ENCODE measurements at places on chromosomes 4 and X. TPM values are rescaled to one million over a fixed set of nuclear protein-coding genes. Genes with fewer than 3 reads are reported as not detected.

DNA sequence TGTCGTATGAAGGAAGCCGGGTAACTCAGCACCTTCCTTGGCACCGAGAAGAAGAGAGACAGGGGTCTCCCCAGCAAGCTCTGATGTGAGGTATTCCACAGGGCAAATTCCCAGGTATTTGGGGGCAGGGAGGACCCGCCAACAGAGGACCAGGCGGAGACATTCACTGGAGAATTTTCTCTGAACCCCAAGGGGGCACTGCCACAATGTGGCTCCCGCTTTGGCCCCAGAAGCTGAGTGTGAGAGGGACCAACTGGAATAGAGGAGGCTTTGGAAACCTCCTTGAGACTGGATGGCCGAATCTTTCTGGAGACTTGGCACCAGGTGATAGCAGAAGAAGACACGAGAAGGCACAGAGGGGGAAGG, 735 bp upstream of the GABRE start:
- DNase-seq = no peak

DNA sequence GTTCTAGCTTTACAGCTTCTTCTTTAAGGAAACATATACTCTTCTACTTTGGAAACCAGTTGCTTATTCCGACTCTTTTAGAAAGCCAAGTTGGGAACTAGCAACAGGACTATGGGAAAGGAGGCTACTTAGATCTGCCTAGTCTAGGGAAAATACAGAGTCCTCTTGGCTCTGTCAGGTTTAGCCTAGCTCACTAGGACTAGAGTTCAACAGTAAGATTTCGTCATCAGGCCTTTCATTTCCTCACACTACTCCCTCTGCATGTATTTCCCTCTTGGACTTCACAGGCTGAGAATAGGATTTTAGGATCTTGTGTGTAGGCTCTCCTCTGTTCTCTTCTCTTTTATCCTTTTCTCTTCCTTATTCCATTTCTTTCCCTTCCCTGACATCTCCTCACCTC, 409.8 kb downstream of the AR start:
- no peak for DNase-seq

DNA sequence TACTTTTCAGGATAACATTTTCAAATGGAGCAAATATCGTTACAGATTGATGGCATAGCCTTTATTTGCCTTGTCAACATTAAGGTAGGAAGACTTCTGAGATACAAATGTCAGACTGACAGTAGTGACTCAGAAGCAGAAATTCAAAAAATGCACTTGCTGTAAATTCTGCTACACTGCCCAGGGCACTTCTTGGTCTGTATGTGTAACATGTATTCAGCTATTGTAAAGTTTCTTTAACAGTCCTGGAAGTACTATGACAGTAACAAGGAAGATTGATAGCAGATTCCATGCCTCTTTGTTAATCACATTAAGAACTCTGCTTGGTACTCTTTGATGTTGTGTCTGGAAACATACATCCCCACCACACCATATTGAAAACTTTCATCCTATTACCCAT, 69.6 kb upstream of the PCDH18 start:
- no peak for DNase-seq

- DNase-seq = no peak
Observed at GRCh38 chr4:43008793-43009192, 116.3 kb downstream of the GRXCR1 start.

GRCh38 chr4:67714248-67714583, 13.3 kb upstream of the UBA6 start:
- no peak for DNase-seq

GRCh38 chrX:154020536-154021115, 924 bp upstream of the IRAK1 start:
- no peak for DNase-seq

- no peak for DNase-seq
Observed at GRCh38 chrX:14932136-14932535, 58.9 kb downstream of the MOSPD2 start.

DNA sequence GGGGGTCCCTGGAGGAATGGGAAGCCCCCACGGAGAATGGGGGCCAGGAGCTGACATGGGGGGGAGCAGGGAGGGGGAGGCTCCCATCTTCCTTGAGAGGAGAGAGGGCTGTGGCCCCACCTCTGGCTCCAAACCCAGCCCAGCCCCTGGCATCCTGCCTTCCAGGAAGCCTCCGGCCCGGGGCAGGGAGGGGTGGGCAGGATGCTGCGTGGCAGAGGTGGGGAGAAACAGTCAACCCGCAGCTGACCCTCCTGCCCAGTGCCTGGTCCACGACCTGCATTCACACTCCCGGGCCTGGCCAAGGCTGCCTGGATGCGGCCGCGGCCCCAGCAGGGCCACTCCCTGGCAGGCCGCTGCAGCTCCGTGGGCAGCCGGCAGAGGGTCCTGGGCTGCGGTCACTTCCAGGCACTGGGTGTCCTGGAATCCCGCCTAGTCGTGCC, 39.0 kb downstream of the CPLX1 start:
- DNase-seq = no peak

DNA sequence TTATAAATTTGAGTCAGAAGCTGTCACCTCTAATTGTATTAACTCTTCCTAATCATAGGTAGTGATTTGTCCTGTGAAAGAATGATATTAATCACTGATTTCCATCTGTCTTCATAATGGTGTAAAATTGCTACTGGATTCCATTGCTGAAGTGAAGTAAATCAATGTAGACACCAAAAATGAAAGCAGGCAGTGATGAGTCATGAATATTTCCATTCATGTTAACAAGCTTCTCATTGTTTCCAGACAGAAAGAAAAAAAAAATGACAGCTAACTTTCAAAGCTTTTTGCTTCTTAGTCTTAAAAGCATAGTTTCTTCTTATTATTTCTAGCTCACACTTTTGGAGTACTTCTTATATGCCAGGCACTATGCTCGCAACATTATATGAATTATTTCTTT, 21.5 kb downstream of the FAM114A1 start:
- DNase-seq = no peak

DNA sequence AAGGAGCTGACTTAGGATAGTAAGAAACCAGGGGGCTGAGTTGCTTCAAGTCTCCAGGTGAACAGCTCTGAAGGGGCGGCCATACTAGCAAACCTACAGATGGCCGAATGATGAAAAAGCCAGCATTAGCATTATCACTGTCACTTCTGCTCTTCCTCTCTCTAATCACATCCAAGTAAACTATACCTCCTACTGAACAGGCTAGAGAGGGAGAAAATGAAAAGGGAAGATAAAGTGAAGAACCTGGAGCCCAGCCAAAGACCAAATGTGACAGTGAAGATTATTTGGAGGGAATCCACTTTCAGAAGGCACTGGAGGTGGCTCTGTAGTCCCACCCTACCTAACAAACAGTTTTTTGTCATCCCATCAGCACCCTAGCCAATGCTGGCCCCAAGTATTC, 50.4 kb upstream of the PRPS1 start:
- no peak for DNase-seq

- no peak for DNase-seq
Observed at GRCh38 chr4:24763631-24764297, 31.6 kb upstream of the SOD3 start.

GRCh38 chrX:37686369-37686995, 891 bp downstream of the XK start:
- no peak for DNase-seq

- DNase-seq = no peak
Observed at GRCh38 chrX:64975491-64975890, 759 bp downstream of the ZC4H2 start.

DNA sequence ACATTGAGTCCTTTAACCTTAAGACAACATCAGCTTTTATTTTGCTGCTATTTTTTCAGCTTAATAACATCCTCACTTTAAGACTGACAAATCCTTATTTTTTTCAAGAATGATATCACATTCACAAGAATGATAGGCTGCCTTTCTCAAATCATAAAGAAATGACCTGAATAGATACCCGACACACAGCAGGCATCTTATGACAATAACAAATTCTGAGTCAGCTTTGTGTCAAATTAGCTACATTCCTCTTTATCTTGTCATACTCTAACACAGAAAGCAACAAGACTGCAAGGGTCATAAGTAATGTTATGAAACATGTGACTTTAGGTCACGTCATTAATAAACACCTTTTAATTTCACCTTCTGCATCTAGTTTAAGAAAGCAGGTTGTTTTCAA, 2387.6 kb downstream of the PCDH7 start:
- no peak for DNase-seq

DNA sequence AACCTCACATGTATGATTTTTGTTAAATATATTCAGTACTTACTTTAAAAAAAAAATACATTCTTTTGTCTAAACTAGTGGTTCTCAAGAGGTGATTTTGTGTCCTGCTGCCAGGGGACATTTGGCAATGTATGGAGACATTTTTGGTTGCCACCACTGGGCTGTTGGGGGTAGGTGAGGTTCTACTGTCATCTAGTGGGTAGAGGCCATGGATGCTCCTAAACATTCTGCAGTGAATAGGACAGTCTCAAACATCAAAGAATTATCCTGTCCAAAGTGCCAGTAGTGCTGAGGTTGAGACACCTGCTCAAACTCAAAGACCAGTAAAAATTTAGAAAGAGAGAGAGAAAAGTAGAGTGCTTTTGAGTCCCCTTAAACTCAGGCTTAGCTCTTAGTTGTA, 32.9 kb upstream of the PGM2 start:
- no peak for DNase-seq

USP17L11 gene
- total RNA-seq = not detected

TSPAN6 gene
- total RNA-seq = 167 TPM

CCNI gene
- 300 TPM for total RNA-seq

FHIP1A gene
- total RNA-seq = 26.9 TPM

CT55 gene
- total RNA-seq = 0.40 TPM

GPR50 gene
- total RNA-seq = 0.64 TPM
